Hepatocyte (in vitro differentiated cells): ENCODE measurements at places on chromosomes 4 and X. TPM values are rescaled to one million over a fixed set of nuclear protein-coding genes. Genes with fewer than 3 reads are reported as not detected.

GRCh38 chrX:97322401-97322800 is 438.7 kb downstream of the RPA4 start:
- no peak for DNase-seq

GRCh38 chrX:154325541-154325940 is 29.9 kb downstream of the TKTL1 start:
- no peak for DNase-seq

- DNase-seq, result no peak
These were observed 189.9 kb upstream of the RBPJ start for GRCh38 chr4:26130841-26131432.

DNA sequence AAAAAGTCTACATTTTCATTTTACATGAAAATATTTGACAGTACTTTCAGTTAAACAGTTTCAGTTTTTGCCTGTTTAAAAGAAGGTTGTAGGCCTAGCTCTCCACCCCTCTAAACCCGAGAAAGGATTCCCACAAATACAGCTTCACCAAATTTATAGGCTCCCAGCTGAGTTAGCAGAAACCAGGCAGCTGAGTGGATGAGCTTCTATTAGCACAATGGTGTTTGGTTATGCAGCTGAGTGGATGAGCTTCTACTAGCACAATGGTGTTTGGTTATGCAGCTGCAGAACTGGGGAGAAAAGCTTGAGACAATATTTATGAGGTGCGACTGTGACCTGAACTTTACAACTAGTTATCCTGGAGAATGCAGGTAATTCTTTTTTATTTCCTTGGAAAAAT is 36.6 kb upstream of the PAQR3 start:
- DNase-seq, result no peak

- no peak for DNase-seq
These were observed 13.0 kb downstream of the RGS12 start for GRCh38 chr4:3305610-3306371.

ARX gene
- not detected in 2 replicates for total RNA-seq

FAM47A gene
- total RNA-seq, result not detected in 2 replicates

- peak; percentile 19 for DNase-seq
These were observed 2108.9 kb upstream of the TENM3 start for GRCh38 chr4:180134091-180134866.

DNA sequence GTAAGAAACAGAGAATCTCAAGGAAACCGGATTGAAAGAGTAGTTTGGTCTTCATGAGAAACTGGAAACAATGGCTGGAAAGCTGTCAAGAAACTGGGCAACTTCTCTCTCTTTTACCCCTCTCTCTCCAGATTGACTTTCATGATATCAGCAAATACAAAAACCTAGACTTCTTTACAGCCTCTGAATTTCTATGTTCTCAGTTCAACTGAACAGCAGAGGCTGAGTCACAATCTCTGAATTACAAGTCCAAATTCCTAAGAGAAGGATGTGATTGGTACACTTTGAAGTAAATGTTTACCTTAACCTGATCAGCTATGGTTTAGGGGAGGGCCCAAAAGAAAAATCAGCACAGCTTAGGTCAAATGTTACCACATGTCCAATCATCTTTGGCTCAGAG is 974.9 kb downstream of the RPA4 start:
- DNase-seq, result no peak

GRCh38 chr4:142840516-142841123 is 5.5 kb downstream of the INPP4B start:
- DNase-seq, result peak; percentile 56

DNA sequence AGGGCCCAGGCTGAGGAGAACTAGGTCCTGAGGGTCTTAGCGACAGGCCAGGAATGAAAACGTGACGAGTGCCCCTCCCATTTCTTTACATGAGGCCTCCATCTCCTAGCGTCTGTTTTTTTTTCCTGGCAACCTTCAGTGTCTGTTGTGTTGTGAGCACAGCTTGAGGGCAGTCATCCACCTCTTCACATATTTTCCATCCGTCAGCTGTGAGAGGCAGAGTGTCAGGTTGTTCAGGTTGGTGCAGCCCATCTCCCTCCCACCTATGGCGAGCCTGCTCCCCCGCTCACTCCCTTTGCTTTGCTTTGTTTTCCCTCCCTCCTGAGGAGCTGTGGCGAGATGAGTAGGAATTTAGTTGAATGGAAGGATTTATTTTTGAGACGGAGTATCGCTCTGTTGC is 51.7 kb upstream of the CHRNA9 start:
- DNase-seq, result peak; percentile 30

DNA sequence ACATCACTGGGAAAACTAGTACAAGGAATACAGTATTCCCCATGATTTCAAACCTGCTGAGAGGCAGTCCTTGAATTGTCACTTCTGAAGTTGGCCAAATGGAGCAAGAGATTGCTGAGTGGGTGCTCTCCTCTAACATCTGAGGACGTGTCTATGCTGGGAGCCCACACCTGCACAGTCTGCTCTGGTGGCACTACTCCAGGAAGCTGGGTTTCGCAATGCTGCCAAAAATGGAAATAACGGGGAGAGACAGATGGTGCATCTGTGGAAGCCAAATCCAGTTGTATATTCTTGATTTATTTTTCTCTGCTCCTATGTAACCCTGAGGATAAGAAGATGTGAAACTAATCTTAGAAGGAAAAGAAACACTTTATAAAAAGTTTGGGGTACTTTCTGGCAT is 240.1 kb upstream of the CTSO start:
- DNase-seq, result no peak

DNA sequence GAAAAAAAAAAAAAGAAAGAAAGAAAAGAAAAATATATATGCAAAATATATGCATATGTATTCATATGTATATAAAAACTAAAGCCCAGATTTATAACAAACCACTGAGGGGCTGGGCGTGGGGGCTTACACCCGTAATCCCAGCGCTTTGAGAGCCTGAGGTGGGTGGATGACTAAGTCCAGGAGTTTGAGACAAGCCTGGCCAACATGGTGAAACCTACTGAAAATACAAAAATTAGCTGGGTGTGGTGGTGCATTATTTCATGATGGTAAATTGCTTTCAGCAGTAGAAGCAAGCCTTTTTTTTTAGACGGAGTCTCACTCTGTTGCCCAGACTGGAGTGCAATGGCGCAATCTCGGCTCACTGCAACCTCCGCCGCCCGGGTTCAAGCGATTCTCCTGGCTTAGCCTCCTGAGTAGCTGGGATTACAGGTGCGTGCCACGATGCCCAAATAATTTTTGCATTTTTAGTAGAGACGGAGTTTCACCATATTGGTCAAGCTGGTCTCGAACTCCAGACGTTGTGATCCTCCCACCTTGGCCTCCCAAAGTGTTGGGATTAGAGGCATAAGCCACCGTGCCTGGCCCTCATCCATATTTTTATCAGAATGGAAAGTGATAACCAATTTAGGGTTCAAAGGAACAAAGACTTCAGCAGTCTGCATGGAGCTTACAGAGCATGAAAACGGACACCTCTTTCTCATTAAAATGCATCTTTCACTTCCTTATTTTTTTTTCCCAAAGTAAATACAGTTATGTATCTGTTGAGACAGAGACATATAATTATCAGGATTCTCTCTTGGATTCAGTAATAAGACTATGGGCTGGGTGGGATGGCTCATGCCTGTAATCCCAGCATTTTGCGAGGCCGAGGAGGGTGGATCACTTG is 27.7 kb upstream of the MOB1B start:
- no peak for DNase-seq

SRP72 gene
- 58.8 and 59.8 TPM in 2 replicates for total RNA-seq

- no peak for DNase-seq
These were observed 108.3 kb downstream of the DCTD start for GRCh38 chr4:182808673-182809416.

GRCh38 chrX:4935401-4935800 is 1222.0 kb upstream of the PRKX start:
- DNase-seq, result no peak

GRCh38 chr4:156751486-156751885 is 220.1 kb downstream of the PDGFC start:
- DNase-seq, result no peak

EREG gene
- 18.9 and 28.3 TPM in 2 replicates for total RNA-seq

GRCh38 chrX:70026112-70026850 is 23.5 kb downstream of the AWAT2 start:
- no peak for DNase-seq

ZNF595 gene
- total RNA-seq, result 11.3 and 16.4 TPM in 2 replicates

GRCh38 chr4:177729681-177730080 is 287.4 kb upstream of the AGA start:
- no peak for DNase-seq

- no peak for DNase-seq
These were observed 6.0 kb downstream of the FGF16 start for GRCh38 chrX:77453190-77453589.

SHISA3 gene
- 0.17 and 1.5 TPM in 2 replicates for total RNA-seq

DNA sequence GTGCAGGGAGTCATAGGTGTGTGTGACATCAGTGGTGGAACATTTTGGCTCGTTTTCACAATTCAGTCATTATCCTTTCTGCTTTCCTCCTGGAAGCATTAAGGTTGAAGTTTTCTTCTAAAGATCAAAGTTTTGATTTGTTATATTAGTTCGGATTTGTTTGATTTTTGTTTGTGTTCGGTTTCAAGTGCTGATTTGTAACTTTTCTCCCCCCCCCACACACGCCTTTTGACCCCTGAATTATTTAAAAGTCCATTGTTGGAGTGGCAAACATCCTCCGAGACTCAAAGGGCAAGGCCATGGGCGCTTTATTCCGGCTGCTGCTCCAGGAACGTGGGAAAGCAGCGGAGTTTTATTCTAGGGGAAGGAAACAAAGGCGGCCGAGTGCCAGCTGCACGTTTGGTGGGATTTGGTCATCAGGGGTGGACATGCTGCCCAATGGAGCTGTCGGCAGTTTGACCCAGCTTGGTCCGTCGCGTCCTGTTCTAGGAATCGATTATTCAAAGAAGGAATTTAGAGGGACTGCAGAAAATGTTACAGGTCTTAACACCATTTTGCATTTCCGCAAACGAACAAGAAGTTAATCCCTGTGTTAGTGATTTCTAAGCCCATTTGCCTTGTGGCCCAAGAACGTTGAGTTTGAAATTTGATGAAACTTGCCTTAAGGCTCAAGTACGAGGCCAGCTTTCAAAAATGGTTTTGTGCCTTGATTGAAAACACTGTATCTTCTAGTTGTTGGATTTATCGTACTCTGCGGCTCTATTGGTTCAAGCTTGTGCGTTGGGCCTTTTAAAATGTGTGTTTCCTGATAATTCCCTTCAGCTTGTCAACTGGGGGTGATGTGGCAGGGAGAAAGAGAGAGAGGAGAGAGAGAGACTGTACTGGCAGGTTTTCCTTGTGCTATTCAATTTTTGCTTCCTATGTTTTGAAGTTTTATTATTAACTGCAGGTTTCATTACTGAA is 565 bp upstream of the ZNF41 start:
- DNase-seq, result peak; percentile 20

- no peak for DNase-seq
These were observed 22.1 kb downstream of the NHS start for GRCh38 chrX:17397074-17397473.

BEND2 gene
- total RNA-seq, result not detected in 2 replicates

DNA sequence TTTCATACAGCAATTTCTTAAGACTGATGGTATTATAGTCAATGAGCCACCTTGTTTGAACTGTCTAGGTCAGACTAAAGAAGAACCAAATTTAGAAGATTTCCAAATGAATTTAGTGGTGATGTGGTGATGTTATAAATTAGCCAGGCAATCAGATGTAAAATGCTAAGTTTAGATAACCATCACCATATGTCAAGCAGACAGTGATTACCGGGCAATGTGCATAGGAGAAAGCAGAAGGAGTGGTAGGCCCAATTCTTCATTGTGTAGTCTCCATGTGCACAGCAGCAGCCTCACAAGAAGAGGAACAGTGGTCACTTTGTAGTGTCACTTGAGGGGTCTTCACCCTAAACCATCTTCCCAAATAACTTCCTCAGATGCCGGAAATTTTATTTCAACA is 198.8 kb downstream of the ANTXR2 start:
- DNase-seq, result no peak

GRCh38 chrX:30821116-30821515 is 67.9 kb downstream of the TAB3 start:
- DNase-seq, result no peak

POLN gene
- 2.0 and 3.9 TPM in 2 replicates for total RNA-seq

CABS1 gene
- total RNA-seq, result not detected in 2 replicates

DNA sequence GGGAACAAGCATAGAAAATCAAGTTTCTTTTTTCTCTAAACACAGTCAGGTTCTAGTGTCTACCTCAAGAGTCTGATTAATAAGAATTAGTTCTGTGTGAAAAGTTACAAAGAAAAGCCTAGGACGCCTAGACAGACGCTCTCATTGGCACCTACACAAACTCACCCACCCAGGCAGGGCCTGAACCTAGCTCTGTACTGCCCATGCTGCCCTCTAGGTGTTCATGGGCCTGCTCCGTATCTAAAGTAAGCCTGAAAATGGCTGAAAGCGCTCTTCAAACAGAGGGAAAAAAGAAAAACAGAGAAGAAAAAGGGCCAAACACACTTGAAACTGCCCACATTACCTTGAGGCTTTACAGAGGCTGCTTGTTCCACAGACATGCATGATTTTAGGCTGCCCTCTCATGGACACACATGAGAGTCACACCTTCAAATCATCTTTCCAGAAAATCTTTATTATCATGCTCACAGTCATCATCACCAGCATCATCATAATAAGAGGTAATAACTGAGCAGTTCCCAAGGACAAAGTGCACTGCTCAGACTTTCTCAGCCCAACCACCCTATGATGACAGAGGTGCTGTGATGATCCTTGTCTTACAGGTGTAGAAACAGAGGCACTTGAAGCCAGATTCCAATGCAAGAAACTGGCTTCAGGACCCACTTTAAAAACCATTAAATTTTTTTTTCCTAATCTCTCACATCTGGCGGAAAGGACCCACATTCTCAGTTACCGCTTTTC is 49.6 kb downstream of the MAP7D2 start:
- peak; percentile 55 for DNase-seq

GRCh38 chr4:6439120-6439762 is 33.2 kb downstream of the PPP2R2C start:
- DNase-seq, result no peak

DNA sequence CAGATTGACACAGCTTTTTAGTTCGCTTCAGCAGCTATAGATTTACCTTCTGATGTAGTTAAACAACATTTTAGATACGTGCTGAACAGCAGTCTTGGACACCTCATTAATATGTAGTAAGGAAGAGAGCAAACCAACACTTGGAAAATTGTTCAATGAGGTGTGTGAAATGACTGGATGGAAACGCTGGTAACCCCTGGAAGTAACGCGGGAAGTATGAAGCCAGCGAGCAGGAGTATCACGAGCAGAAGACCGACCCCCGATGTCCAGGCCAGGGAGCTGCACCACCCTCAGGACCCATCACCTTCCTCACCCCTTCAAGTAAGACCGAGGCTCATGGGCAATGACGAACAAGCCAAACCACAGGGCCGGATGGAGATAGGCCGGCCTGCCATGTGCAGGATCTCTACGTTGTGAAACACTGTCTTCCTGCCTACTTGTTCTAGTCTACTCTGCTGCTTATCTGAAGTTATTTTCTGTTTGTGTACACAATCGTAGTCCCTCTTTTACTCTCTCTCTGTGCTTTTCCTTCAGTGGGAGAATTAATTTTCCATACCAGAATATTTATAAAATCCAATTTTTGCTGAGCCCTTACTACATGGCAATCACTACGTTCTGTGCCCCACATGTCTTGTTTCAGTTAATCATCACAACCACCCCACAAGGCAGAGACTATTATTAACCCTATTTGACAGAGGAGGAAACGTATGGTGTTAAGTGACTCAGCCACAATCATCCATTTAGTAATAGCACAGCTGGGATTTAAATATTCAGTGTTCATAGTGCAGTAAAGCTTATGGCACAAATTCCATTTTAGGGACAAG is 221.7 kb downstream of the APBB2 start:
- no peak for DNase-seq

RHOXF1 gene
- total RNA-seq, result 0.80 TPM in 1 of 2 replicates, not detected in the other

WDR17 gene
- total RNA-seq, result 1.1 and 3.1 TPM in 2 replicates
